K562 (cell line): ENCODE measurements at places on chromosomes 7 and 10.

DNA sequence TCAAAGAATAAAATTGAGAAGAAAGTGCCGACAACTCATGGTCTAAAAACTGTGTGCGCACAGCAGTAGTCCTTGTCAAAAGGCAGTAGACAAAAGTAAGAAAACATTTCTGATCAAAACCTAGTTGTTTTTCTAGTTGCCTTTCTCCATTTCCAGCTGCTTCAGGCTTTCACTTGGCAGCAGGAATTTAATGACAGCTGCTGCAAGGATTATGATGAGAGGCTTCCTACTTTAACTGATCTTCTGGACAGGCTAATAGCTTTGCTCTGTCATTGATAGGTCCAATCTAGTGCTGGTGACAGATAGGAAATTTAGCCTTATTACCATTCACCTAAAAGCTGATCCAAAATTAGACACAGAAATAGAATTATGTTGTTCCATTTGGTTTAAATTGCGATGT lies 110.7 kb upstream of the SEMA3C start:
- no peak for DNase-seq

- no peak for DNase-seq
Observed at GRCh38 chr7:140292438-140292837, 105.9 kb downstream of the SLC37A3 start.

DNA sequence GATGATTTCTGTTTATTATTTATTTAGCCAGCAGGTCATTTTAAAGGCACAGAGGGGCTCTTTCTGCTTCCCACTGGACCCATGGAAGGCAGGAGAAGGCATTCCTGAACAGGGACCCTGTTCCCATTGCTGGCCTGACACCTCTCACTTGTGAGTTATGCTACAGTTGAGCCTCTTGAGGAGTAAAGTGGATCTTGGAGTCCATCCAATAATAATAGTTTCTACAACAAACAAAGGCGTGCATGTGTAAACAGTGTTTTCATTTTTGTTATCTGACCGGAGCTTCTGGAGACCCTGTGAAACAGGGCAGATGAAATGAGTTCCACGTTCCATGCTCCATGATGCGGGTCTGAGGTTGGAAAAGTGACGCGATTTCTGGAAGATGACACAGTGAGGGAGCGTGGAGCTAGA lies 127.3 kb upstream of the HABP2 start:
- DNase-seq, result no peak

- no peak for DNase-seq
Observed at GRCh38 chr10:104457543-104457828, 103.9 kb downstream of the CFAP58 start.

- no peak for DNase-seq
Observed at GRCh38 chr10:13593535-13593934, 6.8 kb downstream of the PRPF18 start.

GRCh38 chr10:88980800-88981199 lies 9.8 kb upstream of the FAS start:
- no peak for DNase-seq

- DNase-seq, result no peak
Observed at GRCh38 chr10:114045136-114046086, 1.7 kb downstream of the ADRB1 start.

GRCh38 chr7:22270371-22270770 lies 86.6 kb downstream of the RAPGEF5 start:
- DNase-seq, result no peak
